ENCODE measurements at places on chromosomes 12 and 14.
A peak's percentile ranks its signal among the peaks of the same experiment; 100 is the strongest.

- DNase-seq, result no peak
These were observed 120.1 kb downstream of the AACS start for GRCh38 chr12:125185311-125185739.

DNA sequence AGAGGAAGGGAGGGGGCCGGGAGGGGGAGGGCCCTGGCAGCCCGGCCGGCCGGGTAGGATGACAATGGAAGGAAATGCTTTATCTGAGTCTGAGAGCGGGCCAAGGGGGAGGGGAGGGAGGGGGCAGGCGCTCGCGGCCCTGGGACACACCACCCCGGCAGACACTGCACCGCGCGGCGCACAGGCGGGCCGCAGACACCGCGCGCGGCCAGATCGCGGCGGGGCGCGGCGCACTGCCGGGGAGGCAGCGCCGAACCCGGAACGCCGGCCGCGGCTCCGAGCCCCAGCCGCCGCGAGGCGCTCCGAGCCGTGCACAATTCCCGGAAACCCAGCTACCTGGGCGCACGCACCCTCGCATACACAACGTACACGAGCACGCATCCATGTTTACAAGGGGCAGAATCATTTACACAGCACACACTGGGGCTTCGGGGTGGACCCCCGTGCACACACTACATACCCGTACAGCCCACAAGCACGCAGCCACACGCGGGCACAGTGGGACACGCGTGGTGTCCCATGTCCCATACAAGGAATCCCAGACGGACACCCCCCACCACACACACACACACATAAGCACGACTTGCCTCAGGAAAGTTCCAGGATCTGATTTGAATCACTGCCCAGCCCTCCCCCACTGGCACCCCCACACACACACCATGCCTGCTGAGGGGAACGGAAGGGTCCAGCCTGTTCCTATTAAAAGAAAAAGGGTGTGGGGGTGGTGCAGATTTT lies at the start of gene HDAC7:
Gene HDAC7, minus strand, starts transcription at position 8 of the 735 bp plus-strand sequence. CDS start 118 bp downstream, outside the sequence.
- peak; percentile 80 for DNase-seq

- no peak for DNase-seq
These were observed 4.3 kb upstream of the GZMH start for GRCh38 chr14:24613747-24614146.

- no peak for DNase-seq
These were observed 44.3 kb downstream of the TMTC2 start for GRCh38 chr12:82730953-82731459.

Measured in CD4-positive, alpha-beta T cell treated with Interleukin-21 for 1 hour (primary cell).